ENCODE measurements at places on chromosomes 3 and 15.

DNA sequence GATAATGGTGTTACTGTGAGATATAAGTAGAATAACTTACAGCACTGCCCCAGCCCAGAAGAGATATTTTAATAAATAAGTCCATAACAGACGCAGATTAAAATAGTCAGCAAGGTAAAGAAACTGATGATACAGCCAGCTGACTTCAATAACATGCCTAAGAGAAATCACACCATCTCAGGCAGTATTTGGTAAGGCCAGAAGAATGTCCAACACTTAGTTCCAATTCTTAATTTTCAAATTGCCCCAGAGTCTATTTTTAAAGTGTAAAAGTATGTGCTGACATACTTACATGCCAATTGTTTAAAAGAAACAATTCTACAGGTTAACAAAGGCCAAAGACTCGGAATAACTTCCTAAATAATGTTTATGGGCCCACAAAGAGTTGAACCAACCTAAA, 1.6 kb downstream of the GNB4 start:
- DNase-seq = no peak

DNA sequence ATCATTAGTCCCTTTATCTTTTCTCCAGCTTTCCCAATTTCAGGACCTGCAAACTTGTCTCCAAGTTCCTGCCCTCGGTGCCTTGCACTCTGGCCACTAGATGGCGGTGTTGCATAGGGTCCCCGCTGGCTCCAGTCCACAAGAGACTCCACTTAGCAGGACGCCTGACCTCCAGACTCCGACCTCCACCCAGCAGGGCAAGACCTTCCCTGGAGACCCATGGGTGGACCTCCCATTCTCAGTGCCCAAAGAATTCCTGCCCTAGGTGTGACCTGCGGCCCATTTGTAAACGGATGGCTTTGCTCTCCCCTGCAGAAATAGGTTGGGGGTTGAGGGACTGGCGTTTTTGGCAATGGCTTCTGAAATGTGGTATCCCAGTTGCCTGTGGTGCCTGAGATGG, 82.6 kb downstream of the LSM3 start:
- DNase-seq = peak; percentile 66

DNA sequence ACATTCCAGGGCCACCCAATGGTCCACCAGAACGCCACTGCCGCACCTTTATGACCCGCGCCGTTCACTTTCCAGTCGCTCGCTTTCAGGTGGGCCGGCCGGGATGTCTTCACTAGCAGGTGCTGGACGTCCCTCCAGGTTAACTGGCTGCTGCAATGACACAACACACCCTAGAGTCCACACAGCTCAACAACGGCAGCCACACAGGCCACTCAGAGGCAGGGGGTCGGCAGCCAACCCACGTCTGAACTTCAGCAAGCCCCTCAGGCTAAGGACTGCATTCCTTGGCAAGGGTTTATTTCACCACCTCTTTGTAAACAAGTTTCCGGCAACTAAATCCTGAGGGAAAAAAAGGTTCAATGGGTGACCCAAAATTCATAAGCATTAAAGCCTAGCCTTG, 89.2 kb upstream of the SNRPA1 start:
- no peak for DNase-seq

GRCh38 chr3:128698211-128699047, 27.6 kb upstream of the RAB7A start:
- peak; percentile 79 for DNase-seq

GRCh38 chr3:133589503-133589902, 16.0 kb downstream of the CDV3 start:
- DNase-seq = no peak

DNA sequence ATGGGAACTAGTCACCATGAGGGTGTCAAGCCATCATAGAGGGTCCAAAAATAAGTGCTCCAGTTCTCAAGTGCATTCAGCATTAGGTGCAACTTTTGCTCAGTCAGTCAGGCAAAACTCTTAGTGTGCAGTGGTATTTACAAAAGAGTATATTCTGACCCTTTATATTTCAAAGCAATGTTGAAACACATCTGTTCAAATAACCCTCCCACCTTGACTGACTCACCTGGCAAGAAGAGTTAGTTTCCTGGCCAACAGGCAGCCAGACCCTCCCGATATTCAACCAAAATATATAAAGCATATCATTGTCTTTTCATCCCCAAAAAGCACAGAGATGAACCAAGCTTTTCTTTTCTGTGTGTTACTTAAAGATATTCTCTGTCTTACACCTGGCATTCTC, 7.6 kb upstream of the COL8A1 start:
- DNase-seq = peak; percentile 80

DNA sequence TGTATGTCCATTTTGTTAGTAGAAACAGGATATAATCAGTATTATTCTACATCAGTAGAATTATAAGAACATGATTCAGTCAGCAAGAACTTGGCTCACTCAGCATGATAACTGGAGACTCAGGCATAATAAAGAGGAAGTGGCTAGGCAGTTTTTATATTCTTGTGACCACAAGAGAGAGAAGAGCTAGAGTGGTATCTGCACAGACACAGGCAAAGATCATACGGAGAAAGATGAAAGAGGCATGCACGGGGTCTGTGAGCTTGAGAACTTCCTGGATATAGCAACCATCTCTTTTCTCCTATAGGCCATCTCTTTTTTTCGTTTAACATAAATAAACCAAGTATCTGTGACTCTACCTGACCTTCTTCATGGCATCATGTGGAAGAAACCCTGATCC, 46.8 kb downstream of the MYO5A start:
- no peak for DNase-seq

GRCh38 chr3:63809607-63810006, 9.5 kb upstream of the C3orf49 start:
- DNase-seq = no peak

- DNase-seq = peak; percentile 89
Measured at GRCh38 chr15:30991255-30992235, at the start of gene MTMR10. MTMR10 (minus strand) TSS chr15:30991628; CDS start chr15:30991506, 122 bp downstream.

DNA sequence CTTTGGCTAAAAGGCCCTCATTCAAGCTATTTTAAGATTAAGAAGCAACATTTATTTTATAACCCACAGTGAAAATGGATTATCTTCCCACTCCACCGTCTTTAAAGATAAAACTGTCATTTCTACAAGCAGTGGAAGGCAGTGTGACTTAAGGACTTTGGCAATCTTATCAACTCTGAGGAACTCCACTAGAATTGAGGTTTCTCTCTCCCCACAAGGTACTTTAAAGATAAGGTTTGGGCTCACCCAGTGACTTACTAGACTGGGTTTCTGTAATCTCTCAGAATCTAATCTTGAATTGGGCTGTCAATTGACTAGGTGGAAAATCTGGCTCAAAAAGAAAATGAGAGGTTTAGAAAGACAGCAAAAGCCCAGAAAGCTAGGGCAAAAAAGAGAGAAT, 21.7 kb downstream of the ZNF385D start:
- no peak for DNase-seq

GRCh38 chr3:133627789-133628188, 34.0 kb downstream of the TOPBP1 start:
- no peak for DNase-seq

DNA sequence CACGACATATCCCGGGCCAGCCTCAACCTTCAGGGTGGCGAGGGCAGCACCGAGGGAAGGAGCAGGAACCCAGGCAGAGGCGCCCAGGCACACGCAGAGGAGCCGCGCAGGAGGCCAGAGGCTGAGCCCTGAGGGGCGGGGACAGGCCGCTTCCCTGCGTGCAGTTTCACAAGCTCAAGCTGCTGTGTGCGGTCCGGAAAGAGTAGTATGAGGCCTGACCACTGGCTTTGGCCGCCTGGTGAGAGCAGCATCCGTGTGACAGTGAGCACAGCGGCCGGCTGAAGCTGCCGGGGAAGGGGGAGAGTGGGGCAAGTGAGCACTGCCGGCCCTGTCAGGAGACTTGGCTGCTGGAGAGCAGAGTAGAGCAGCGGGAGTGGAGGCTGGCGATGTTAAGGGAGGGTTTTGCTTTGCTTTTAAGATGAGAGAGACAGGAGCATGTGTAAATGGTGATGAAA, 8.7 kb downstream of the ZDHHC19 start:
- DNase-seq = peak; percentile 69

DNA sequence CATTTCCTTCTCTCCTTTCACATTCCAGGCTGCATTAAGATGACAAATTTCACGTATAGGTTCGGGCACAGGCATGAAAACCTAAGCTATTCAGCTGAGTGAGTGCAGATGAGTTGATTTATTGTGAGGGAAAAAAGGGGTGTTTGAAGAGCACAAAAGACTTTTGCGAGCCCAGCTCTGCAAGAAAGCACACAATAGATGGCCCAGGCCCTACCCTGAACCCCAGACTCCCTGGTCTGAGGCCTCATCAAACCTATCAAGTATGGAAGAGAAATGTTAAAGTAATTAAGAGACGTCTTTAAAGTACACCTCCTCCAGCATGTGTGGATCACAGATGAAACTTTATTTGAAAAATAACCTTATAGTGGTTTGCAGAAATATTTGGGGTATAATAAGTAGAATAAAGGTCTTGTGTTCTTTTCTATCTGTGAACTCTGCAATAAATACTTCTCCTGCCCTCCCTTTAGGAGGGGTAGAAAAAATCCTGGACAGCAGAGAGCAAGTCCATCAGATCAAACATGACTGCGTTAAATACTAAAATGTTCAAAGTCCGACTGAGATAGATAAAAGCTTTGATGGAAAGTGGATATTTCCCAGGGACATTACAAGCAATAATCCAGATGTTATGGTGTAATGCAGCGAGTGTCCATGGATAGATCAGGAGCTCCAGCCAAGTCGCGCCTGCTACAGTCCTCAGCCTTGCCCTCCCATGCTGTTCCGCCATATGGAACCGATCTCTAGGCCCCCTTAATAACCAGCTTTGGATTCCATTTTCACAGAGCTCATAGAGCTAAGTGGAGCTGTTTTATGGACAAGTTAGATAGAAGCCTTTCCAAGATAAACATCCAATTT, 121.5 kb downstream of the MCTP2 start:
- DNase-seq = no peak

GRCh38 chr3:141915766-141916165, 39.3 kb downstream of the ATP1B3 start:
- DNase-seq = no peak

DNA sequence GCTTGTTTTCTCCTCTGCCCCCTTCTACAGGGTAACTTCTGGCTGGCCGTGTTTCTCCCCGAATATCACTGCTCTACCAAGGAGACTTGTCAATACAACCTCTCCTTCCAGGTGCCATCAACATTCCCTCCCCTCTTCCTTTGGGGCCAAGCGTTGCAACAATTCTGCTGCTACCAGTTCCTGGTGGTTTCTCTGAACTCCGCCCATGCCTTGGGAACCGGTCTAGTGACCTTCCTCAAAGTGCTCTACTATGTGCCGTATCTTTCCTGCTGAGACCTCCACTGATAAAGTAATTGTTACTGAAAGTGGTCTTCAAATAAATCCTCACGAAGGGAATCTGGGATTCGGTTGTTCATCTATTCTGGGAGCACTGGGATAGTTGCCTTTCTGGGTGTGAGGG, 26.2 kb downstream of the PCSK6 start:
- DNase-seq = no peak

DNA sequence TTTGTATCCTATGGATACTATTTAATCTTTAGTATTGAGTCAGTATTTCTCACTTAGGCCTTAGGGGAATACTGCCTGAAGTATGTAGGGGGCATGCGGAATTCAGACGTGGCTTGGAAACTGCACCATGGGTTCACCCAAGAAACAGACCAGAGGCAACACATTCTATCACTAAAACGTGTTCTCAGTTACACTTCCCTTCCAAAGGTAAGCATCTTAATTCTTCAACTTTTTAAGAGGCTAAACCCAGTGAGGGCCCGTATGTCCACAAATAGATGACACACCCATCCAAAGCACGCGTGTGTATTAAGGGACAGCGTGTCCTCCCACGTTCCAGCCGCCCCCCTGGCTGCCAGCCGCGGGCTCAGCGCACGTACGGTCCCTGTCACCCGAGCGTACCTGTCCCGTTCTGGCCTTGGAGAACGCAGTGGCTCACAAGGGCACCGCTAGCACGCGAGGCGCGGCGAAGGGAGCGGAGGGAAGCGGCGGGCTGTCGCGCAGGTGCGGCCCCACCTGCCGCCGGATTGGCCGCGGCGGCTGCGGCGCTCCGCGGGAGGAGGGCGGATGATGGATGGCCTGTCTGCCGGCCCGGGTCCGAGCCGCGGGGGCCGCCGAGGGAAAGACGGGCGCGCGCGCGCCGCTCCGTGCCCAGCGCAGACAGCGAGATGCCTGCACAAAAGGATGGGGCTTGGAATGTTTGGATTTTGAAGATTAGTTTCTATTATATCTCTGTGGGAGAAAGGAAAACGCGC, 1003.9 kb upstream of the NR2F2 start:
- no peak for DNase-seq

- DNase-seq = no peak
Measured at GRCh38 chr3:163175970-163176369, 1679.4 kb downstream of the OTOL1 start.

- peak; percentile 37 for DNase-seq
Measured at GRCh38 chr15:67253549-67254237, 768 bp downstream of the AAGAB start.

DNA sequence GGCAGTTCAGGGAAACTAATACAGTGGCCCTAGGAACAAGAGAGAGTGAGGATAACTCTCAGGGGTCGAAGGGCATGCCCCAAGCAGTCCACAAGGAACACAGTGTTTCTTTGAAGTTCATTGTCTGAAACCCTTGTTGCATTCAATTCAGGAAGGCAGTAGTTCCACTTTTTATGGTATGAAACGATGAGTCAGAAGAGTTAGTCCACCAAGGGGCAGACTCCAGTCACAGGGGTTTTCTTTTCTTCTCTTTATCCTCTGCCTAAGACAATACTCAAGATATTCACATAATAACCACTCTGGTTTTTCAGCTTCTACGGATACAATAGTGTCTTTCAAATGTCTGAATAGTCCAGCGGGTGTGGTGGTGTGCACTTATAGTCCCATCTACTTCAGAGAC, 23.7 kb upstream of the TICRR start:
- no peak for DNase-seq

- DNase-seq = no peak
Measured at GRCh38 chr3:38544926-38545325, 48.8 kb downstream of the EXOG start.

DNA sequence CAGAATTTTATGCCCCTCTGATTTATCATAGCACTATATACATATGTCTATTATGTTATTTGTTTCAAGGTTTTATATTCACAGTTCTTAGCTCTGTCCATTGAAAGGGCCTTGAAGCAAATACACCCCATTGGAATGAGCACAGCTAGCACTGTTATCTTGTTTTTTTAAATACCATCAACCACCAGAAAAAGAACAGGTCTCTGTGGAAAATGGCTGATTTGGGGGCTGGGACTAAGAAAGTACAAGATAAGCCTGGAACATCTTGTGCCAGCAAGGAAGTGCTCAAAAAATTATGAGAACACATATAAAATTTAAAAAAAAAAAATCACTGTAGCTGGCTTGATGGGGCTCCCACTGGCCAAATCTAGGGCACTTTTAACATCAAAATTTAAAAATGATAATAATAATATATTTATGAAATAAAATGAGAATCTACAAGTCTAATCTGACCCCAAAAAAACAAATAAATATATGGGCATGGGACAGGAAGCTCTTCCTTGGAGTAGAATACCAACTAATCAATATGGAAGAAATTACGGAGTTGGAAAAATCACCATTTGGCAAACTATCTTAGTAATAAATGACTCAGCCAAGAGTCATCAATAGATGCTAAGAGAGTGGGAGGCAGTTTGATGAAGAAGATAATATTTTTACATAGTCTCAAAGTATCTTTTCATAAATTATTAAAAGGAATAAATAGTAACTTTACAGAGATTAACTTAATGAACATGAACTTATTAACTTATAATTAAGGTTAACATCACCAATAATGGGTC, 20.5 kb downstream of the IFT80 start:
- no peak for DNase-seq

GRCh38 chr15:34754171-34754601, 612 bp downstream of the GJD2 start:
- DNase-seq = peak; percentile 40

Measured in DMS53 (cell line).